ENCODE measurements at places on chromosomes 5 and 9.

DNA sequence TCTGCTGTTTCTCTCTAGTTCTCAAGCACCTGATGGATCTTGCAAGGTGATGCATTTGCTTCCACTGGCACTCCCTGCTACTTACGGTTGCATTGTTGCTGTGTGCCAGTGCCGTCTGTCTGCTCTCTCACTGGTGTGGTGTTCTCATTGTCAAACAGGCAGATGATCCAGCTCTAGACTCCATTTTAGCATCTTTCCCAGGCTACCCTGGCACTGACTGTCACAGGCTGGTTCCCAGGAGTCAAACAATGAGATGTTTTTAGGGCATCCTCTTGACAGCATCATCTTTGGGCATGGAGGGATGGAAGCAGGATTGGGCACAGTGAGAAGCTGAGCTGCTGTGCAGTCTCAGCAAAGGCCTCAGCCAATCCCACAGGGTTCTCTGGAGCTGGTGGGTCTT lies 12.9 kb downstream of the MTRR start:
- no peaks in the 10 kb centered on the region for H3K4me1 ChIP-seq
- H3K4me3 ChIP-seq: no peak overlapping the region
- no peak for DNase-seq
- no peaks in the 10 kb centered on the region for H3K27me3 ChIP-seq
- H3K27ac ChIP-seq: no peak overlapping the region

DNA sequence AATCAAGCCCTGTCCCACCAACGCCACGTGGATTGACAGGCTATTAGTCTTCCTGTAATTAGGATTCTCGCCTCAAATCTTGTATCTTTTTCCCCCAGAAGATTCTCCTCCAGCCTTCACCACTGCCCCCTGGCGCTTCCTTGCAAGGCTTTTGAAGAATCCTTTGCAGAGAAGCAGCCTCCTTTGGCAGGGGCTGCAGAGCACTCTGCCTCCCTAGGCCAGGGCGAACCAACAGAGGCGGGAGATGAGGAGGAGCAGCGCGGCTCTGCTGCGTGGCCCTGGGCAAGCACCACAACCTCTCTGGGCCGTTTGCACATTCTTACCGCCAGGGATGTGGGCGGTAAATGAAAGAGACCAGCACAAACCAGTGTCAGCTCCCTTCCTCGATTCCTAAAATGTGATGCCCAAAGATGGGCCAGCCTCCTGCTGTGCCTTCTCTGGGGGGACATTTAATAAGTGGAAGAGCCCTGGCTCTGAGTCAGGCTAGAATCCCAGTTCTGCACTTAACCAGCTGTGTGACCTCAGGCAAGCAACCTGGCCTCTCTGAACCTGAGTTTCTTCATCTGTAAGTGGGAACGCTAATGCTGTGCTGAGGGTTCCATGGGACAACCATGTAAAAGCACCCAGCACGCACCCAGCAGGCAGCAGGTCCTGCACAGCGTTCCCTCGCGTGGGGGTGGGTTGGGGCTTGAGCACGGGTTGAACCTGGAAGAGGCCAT lies 128.6 kb downstream of the KCNIP1 start:
- peak overlapping the region; percentile 90 for H3K27ac ChIP-seq
- H3K36me3 ChIP-seq: no peaks in the 10 kb centered on the region
- peaks cover 21% of the 10 kb centered on the region for H3K4me1 ChIP-seq
- H3K27me3 ChIP-seq: no peaks in the 10 kb centered on the region
- H3K4me3 ChIP-seq: peak overlapping the region; percentile 57

GRCh38 chr5:78600687-78601414 lies 47.7 kb downstream of the LHFPL2 start:
- H3K4me3 ChIP-seq: no peak overlapping the region
- H3K4me1 ChIP-seq: peaks cover 72% of the 10 kb centered on the region
- no peak for DNase-seq
- peak overlapping the region; percentile 45 for H3K27ac ChIP-seq
- H3K36me3 ChIP-seq: no peaks in the 10 kb centered on the region

DNA sequence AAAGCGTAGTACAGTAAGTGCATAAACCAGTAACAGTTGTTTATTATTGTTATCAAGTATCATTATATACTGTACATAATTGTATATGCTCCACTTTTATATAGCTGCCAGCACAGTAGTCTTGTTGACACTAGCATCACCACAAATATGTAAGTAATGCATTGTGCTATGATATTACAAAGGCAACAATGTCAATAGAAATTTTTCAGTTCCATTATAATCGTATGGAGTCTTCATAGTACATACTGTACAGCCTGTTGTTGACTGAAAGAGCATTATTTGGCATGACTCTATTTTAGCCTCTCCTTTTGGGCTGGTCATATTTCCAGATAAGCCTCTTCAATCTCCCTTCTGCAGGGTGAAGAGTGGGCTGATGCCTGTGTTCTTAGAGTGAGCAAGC lies 40.4 kb downstream of the CFAP95 start:
- no peaks in the 10 kb centered on the region for H3K27me3 ChIP-seq
- H3K4me3 ChIP-seq: no peak overlapping the region
- no peak for DNase-seq
- H3K36me3 ChIP-seq: no peaks in the 10 kb centered on the region
- H3K4me1 ChIP-seq: no peaks in the 10 kb centered on the region
- H3K27ac ChIP-seq: no peak overlapping the region

Measured in thoracic aorta (tissue), 2 donors.